ENCODE measurements at places on chromosomes 4 and X.

DNA sequence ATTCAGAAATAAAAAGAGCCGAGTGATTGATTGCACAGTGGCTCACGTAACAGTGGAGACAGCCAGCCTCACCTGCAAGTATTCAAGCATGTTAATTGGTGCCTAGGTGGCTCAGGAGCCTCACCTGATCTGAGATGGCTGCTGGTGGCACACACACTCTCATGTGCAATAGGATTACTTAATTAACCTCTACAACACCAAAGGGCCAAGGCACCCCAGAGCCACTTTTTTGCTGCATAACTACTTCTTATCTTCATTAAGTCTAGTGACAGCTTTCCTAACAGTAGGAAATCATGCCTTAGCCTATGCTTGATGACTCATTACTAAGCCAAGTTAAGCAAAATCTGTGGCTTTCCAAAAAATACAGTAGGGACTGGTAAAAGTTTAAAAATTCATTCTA, 117.3 kb upstream of the NOCT start:
- no peaks in the 10 kb centered on the region for H3K27me3 ChIP-seq
- peaks cover 4% of the 10 kb centered on the region for H3K4me1 ChIP-seq
- DNase-seq = no peak
- H3K27ac ChIP-seq = 0 out of 2 replicates have a peak overlapping the region, but pooled peaks have one; percentile 14
- no peaks in the 10 kb centered on the region for H3K36me3 ChIP-seq
- no peak overlapping the region for H3K4me3 ChIP-seq

- H3K27ac ChIP-seq = no peak overlapping the region
- H3K4me3 ChIP-seq = no peak overlapping the region
- no peak for DNase-seq
- H3K4me1 ChIP-seq = peaks cover 8% of the 10 kb centered on the region
- H3K27me3 ChIP-seq = no peaks in the 10 kb centered on the region
- H3K36me3 ChIP-seq = no peaks in the 10 kb centered on the region
Observed at GRCh38 chrX:9909254-9909653, 57.9 kb upstream of the CLDN34 start.

DNA sequence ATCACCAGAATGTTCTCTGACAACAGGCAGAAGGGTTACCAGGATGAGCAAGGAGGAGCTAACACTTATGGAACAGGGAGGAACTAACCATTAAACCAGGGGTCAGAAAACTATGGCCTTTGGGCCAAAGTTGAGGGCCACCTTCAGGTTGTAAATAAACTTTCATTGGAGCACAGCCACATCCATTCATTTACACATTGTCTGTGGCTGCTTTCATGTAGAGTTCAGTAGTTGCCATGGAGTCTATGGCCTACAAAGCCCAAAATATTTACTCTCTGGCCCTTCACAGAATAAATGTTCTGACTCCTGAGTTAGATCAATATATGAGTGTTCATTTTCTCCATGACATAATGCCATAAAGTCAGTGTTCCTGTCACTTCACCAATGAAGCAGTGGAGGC, 13.2 kb upstream of the HCCS start:
- no peak for DNase-seq
- H3K4me3 ChIP-seq = no peak overlapping the region
- H3K4me1 ChIP-seq = no peaks in the 10 kb centered on the region
- no peaks in the 10 kb centered on the region for H3K36me3 ChIP-seq

DNA sequence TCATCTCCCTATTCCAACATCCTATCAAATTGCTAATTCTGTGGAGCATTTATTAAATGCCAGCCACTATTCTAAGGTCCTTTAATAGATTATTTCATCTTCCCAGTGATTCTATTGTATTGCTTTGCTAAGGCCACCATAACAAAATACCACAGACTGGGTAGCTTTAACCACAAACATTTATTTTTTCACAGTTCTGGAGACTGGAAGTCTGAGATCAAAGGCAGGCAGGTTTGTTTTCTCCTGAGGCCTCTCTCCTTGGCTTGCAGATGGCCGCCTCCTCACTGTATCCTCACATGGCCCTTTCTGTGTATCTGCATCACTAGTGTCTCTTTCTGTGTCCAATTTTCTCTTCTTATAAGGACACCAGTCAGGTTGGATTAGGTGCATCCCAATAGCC, 64.5 kb downstream of the CPE start:
- no peak overlapping the region for H3K4me3 ChIP-seq
- no peak for DNase-seq
- no peaks in the 10 kb centered on the region for H3K27me3 ChIP-seq
- no peak overlapping the region for H3K27ac ChIP-seq
- H3K4me1 ChIP-seq = peaks cover 10% of the 10 kb centered on the region
- no peaks in the 10 kb centered on the region for H3K36me3 ChIP-seq
